Endodermal cell (in vitro differentiated cells): ENCODE measurements at places on chromosomes 16 and 17. TPM values are rescaled to one million over a fixed set of nuclear protein-coding genes. Genes with fewer than 3 reads are reported as not detected.

GRCh38 chr17:1179818-1180742, at the start of gene ABR:
Gene ABR, minus strand, starts transcription at chr17:1179981. Its CDS starts 254 bp downstream, at chr17:1179727.
- H3K4me1 ChIP-seq: no peaks in the 10 kb centered on the region
- H3K36me3 ChIP-seq: no peaks in the 10 kb centered on the region
- no peak within 1 kb of the TSS for H3K27ac ChIP-seq
- peaks cover 30% of the 10 kb centered on the region for H3K27me3 ChIP-seq
- H3K4me3 ChIP-seq: peak within 1 kb of the TSS; percentile 68
- peak; percentile 91 for DNase-seq

- H3K27me3 ChIP-seq: no peaks in the 10 kb centered on the region
- no peak for DNase-seq
- no peaks in the 10 kb centered on the region for H3K36me3 ChIP-seq
- no peaks in the 10 kb centered on the region for H3K4me1 ChIP-seq
- H3K27ac ChIP-seq: no peak overlapping the region
- H3K4me3 ChIP-seq: no peak overlapping the region
Observed at GRCh38 chr16:769184-769784, 8.8 kb downstream of the MSLN start.

DNA sequence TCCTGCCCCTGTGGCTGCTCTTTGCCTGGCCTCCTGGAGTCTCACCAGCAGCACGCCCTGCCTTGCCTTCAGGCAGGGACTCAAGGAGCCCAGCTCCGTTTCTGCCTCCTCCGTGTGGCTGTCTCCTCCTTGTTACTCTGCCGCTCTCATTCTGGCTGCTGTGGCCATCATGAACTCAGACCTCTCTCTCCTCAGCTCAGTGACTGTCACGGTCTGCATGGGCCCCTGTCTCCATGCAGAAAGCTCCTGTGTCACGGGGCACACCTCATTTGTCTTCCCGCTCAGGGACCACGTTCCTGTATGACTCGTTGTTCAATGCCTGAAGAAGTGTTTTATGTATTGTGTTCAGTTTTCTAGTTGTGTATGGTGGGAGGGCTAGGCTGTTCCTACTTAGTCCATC, 25.3 kb downstream of the RPTOR start:
- peaks cover 6% of the 10 kb centered on the region for H3K27me3 ChIP-seq
- H3K4me3 ChIP-seq: no peak overlapping the region
- no peak overlapping the region for H3K27ac ChIP-seq
- no peaks in the 10 kb centered on the region for H3K36me3 ChIP-seq
- no peaks in the 10 kb centered on the region for H3K4me1 ChIP-seq

- DNase-seq: peak; percentile 79
- H3K27ac ChIP-seq: peak overlapping the region; percentile 4
- H3K27me3 ChIP-seq: no peaks in the 10 kb centered on the region
- H3K36me3 ChIP-seq: peaks cover 36% of the 10 kb centered on the region
Observed at GRCh38 chr17:75897160-75898019, 639 bp upstream of the TRIM65 start.

DNA sequence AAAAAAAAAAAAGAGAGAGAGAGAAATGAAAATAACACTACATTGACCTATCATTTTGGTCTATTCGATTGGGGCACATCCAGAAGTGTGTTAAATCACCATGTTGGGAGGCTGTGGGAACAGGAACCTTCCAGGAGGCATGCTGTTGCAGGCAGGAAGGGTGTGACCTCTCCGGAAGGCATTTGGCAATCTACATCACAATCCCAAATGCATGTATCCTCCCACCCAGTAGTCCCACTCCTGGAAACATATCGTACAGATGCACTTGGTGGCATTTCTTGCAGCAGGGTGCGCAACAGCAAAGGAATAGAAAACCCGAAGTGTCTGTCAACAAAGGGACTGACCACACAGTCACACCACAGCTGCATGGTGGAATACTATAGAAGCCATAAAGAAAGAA, 7.9 kb downstream of the PLLP start:
- no peak for DNase-seq
- H3K27me3 ChIP-seq: no peaks in the 10 kb centered on the region
- H3K36me3 ChIP-seq: no peaks in the 10 kb centered on the region
- no peak overlapping the region for H3K4me3 ChIP-seq
- H3K27ac ChIP-seq: no peak overlapping the region

DNA sequence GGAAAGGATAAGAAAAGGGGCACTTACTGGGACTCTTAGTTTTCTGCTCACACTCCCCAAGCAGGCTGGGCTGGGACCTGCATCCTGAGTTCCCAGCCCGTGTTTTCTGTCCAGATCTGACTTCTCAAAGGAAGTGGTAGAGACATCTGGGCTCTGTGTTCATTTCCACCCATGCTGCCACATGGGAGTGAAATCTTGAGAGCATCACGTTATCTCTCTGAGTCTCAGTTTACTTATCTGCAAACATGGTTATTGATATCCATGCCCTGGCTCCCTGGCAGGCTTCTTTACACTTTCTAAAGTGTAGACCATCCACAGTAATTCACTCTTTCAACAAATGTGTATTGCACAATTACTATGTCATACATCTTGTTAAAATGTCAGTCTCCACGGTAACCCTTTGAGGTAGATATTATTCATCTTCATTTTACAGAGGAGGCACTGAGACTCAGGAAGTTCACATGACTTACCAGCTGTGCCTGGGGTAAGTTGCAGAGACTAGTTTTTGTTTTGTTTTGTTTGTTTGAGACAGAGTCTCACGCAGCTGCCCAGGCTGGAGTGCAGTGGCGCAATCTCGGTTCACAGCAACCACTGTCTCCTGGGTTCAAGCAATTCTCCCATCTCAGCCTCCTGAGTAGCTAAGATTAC, 3.4 kb downstream of the ZNF688 start:
- no peaks in the 10 kb centered on the region for H3K36me3 ChIP-seq
- no peak overlapping the region for H3K4me3 ChIP-seq
- H3K27me3 ChIP-seq: no peaks in the 10 kb centered on the region
- peaks cover 6% of the 10 kb centered on the region for H3K4me1 ChIP-seq

GRCh38 chr16:73322856-73323255, 274.9 kb upstream of the ZFHX3 start:
- no peaks in the 10 kb centered on the region for H3K27me3 ChIP-seq
- no peak overlapping the region for H3K4me3 ChIP-seq
- no peak for DNase-seq
- H3K27ac ChIP-seq: no peak overlapping the region

GRCh38 chr16:11224096-11224893, 31.7 kb downstream of the SOCS1 start:
- no peak overlapping the region for H3K4me3 ChIP-seq
- H3K27me3 ChIP-seq: no peaks in the 10 kb centered on the region
- H3K36me3 ChIP-seq: no peaks in the 10 kb centered on the region
- no peaks in the 10 kb centered on the region for H3K4me1 ChIP-seq
- no peak overlapping the region for H3K27ac ChIP-seq

DNA sequence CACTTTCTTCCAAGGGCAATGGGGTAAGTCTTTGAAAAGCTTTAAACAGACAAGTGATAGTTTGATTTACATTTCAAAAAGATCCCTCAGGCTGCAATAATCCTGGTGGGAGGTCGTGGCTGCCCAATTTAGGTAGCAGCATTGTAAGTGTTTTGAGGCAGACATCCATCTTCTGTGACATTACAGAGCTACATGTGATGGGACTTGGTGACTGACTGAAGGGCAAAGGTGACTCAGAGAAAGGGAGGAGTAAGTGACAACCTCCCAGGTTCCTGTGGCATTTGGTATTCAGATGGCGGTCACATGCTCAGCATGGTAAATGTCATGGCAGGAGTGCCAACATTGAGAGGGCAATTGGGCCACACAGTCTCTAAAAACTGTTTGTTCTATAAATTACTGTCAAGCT, 26.5 kb downstream of the STAT3 start:
- H3K27me3 ChIP-seq: peaks cover 89% of the 10 kb centered on the region
- DNase-seq: peak; percentile 59
- no peaks in the 10 kb centered on the region for H3K4me1 ChIP-seq
- no peak overlapping the region for H3K4me3 ChIP-seq
- peak overlapping the region; percentile 7 for H3K27ac ChIP-seq

- H3K27me3 ChIP-seq: no peaks in the 10 kb centered on the region
- H3K4me1 ChIP-seq: no peaks in the 10 kb centered on the region
- DNase-seq: no peak
- no peak overlapping the region for H3K27ac ChIP-seq
- no peaks in the 10 kb centered on the region for H3K36me3 ChIP-seq
- no peak overlapping the region for H3K4me3 ChIP-seq
Observed at GRCh38 chr17:65638221-65638975, 77.0 kb upstream of the AXIN2 start.

GRCh38 chr16:84119368-84119767, 2.6 kb upstream of the MBTPS1 start:
- no peak for DNase-seq
- H3K4me1 ChIP-seq: no peaks in the 10 kb centered on the region
- peaks cover 31% of the 10 kb centered on the region for H3K36me3 ChIP-seq
- H3K27ac ChIP-seq: no peak overlapping the region
- no peaks in the 10 kb centered on the region for H3K27me3 ChIP-seq
- H3K4me3 ChIP-seq: no peak overlapping the region

DNA sequence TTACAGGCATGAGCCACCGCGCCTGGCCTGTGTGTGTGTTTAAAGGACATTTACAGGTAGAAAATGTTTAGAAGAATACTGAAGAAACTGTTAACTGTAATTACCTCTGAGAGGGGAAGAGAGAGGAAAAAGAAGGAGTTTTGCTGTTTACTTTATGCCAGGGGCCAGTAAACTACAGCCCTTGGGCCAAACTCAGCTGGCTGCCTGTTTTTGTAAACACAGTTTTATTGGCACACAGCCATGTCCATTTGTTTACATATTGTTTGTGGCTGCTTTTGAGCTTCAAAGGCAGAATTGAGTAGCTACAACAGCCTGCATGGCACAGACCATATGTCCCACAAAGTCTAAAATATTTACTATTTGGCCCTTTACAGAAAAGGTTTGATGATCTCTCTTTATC, 76.4 kb downstream of the GPR139 start:
- H3K36me3 ChIP-seq: no peaks in the 10 kb centered on the region
- no peak for DNase-seq
- H3K4me3 ChIP-seq: no peak overlapping the region
- H3K27ac ChIP-seq: no peak overlapping the region
- H3K27me3 ChIP-seq: no peaks in the 10 kb centered on the region
- no peaks in the 10 kb centered on the region for H3K4me1 ChIP-seq

GRCh38 chr17:42289611-42290181, 1.4 kb downstream of the STAT5A start:
- DNase-seq: no peak
- no peak overlapping the region for H3K27ac ChIP-seq
- H3K4me3 ChIP-seq: no peak overlapping the region
- H3K4me1 ChIP-seq: no peaks in the 10 kb centered on the region

DNA sequence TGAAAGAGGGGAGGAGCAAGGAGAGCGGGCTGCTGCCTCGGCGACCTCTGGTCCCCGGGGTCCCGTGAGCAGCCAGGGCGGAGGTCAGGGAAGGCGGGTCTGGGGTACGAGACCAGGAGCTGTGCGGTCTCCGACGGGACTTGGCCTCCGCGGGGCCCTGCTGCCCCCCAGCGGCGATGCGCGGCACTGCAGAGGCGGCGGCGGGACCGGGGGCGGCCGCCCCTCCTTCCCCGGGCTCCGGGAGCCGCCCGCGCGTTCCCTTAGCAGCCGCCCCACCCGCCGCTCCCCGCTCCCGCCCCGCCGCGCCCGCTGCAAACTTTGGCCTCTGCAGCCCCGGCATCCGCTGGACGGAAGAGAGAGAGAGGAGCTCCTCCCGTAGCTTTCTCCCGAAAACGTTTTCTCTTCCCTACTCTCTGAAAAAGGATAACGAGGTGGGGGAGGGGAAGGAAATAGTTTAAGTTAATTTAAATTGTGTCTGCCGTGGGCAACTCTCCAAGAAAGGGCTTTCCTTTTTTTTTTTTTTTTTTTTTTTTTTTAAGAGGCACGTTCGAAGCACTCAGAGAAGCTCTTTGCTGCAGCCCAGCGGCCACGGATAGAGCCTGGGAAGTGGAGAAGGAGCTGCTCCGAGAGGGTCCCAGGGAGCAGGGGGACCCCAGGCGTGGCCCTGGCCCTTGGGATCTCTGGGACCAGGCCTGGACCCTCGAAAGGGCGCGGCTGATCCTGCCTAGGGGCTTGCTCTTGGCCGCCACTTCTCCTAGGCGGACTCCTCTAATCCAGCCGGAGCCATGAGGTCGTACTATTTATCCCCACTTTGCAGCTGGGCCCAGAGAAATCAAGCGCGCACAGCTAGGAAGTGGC, 43.2 kb downstream of the C16orf82 start:
- H3K4me1 ChIP-seq: no peaks in the 10 kb centered on the region
- no peaks in the 10 kb centered on the region for H3K36me3 ChIP-seq
- peak; percentile 96 for DNase-seq
- no peak overlapping the region for H3K27ac ChIP-seq

DNA sequence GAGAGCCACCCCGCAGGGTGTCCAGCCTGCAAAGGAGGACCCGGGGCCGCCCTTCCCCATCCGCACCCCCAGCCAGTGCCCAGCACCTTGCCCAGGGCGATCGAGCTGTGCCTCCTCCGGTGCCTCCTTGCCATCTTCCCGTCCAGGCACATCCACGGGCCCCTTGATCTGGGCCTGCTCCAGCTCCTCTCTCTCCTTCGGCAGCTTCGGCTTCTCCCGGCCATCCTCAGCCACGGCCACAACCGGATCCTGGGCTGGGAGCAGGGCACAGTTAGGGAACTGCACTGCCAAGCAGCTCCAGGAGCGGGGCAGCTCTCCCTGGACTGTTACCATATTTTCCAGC, 13.8 kb downstream of the NDUFAF8 start:
- no peak for DNase-seq
- H3K36me3 ChIP-seq: peaks cover 2% of the 10 kb centered on the region
- peak overlapping the region; percentile 84 for H3K27ac ChIP-seq
- H3K27me3 ChIP-seq: no peaks in the 10 kb centered on the region
- no peak overlapping the region for H3K4me3 ChIP-seq

- H3K36me3 ChIP-seq: no peaks in the 10 kb centered on the region
- H3K4me3 ChIP-seq: no peak overlapping the region
- no peaks in the 10 kb centered on the region for H3K27me3 ChIP-seq
- no peaks in the 10 kb centered on the region for H3K4me1 ChIP-seq
- no peak overlapping the region for H3K27ac ChIP-seq
- no peak for DNase-seq
Observed at GRCh38 chr17:76981545-76982295, 113.5 kb downstream of the MGAT5B start.

Gene CHST6
- 12.1 and 13.5 TPM in 2 replicates for total RNA-seq

Gene TM4SF5
- not detected in 2 replicates for total RNA-seq

Gene SYNGR3
- 11.2 to 18.8 TPM (median 12.6 TPM) in 3 replicates for total RNA-seq

Gene GPRC5B
- total RNA-seq: 26.6 to 45.4 TPM (median 39.5 TPM) in 3 replicates

Gene HBA2
- 1.2 TPM in 1 of 3 replicates, not detected in the others for total RNA-seq

Gene CSH2
- total RNA-seq: 0.54 and 0.57 TPM in 2 replicates

Gene TBC1D3C
- total RNA-seq: 0.22 TPM in 1 of 2 replicates, not detected in the other

Gene BCL6B
- 1.3 and 2.9 TPM in 2 replicates for total RNA-seq

Gene C16orf89
- total RNA-seq: 0.28 TPM in 1 of 3 replicates, not detected in the others

Gene FOXN1
- not detected in 3 replicates for total RNA-seq

Gene KCNJ18
- total RNA-seq: not detected in 3 replicates

Gene FBXW10B
- 0.55 TPM in 1 of 3 replicates, not detected in the others for total RNA-seq
